Gastrocnemius medialis (tissue), 4 donors: ENCODE measurements at places on chromosomes 2 and 18. TPM values are rescaled to one million over a fixed set of nuclear protein-coding genes. Genes with fewer than 3 reads are reported as not detected.

Gene DLX2
- not detected for total RNA-seq

DNA sequence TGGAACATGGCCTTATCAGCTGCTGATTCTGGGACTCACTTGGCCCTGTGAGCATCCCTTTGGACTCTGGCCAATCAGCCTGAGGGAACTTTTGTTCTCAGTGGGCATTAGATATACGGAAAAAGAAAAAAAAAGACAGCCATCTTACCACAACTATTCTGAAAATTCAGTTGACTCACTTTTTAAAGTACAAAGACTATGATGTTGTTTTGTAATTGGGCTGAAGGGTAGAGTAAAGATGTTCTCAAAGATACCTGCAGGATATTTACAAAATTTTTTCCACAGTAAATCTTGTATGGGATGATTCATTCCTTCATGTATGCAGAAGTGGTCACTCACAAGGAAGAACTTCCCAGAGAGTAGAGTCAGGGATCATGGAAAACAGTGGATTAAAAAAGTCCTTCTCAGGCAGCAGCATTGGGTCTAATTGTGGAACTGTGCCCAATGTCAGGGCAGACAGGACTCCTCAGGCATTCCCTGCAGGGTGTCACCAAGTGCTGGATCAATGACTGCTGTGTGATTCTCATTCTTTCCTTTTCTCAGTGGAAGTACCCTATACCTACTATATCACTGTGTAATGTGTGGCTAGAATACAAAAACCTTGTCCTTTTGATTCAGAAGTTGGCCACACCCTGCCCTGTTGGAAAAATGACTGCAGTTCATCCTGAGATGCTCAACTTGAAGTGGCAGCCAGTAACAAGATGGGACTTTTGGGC, 35.4 kb downstream of the SULT1C4 start:
- H3K36me3 ChIP-seq, result no peaks in the 10 kb centered on the region
- no peak overlapping the region for H3K27ac ChIP-seq
- H3K4me3 ChIP-seq, result no peak overlapping the region
- H3K27me3 ChIP-seq, result no peaks in the 10 kb centered on the region
- no peaks in the 10 kb centered on the region for H3K4me1 ChIP-seq
- DNase-seq, result no peak

- H3K36me3 ChIP-seq, result no peaks in the 10 kb centered on the region
- no peaks in the 10 kb centered on the region for H3K27me3 ChIP-seq
- H3K4me3 ChIP-seq, result peak overlapping the region; percentile 98
- peak overlapping the region; percentile 93 for H3K27ac ChIP-seq
- DNase-seq, result no peak
- peaks cover 13% of the 10 kb centered on the region for H3K4me1 ChIP-seq
Measured at GRCh38 chr2:120014226-120014980, 1.5 kb downstream of the EPB41L5 start.

- no peak for DNase-seq
- no peaks in the 10 kb centered on the region for H3K27me3 ChIP-seq
- H3K36me3 ChIP-seq, result no peaks in the 10 kb centered on the region
Measured at GRCh38 chr18:3538954-3539617, 89.1 kb downstream of the TGIF1 start.

DNA sequence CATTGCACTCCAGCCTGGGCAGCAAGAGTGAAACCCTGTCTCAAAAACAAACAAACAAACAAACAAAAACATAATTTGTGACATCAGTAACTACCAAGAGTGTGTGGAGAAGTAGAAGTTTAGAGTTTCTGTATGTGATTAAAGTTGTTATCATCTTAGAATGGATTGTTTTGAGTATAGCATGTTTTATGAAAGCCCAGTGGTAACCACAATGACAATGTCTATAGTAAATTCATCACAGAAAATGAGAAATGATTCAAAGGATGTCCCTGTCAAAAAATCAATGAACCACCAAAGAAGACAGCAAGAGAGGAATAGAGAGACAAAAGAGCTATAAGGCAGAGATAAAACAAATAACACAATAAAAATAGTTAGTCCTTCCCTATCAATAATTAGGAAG, 1299.2 kb downstream of the CNTNAP5 start:
- no peaks in the 10 kb centered on the region for H3K36me3 ChIP-seq
- no peak overlapping the region for H3K27ac ChIP-seq
- no peak overlapping the region for H3K4me3 ChIP-seq
- no peaks in the 10 kb centered on the region for H3K4me1 ChIP-seq

- DNase-seq, result no peak
- no peak overlapping the region for H3K4me3 ChIP-seq
- no peaks in the 10 kb centered on the region for H3K4me1 ChIP-seq
- no peak overlapping the region for H3K27ac ChIP-seq
- no peaks in the 10 kb centered on the region for H3K27me3 ChIP-seq
Measured at GRCh38 chr2:136215449-136215848, 97.5 kb upstream of the CXCR4 start.

- no peaks in the 10 kb centered on the region for H3K4me1 ChIP-seq
- peaks cover 2% of the 10 kb centered on the region for H3K27me3 ChIP-seq
- H3K4me3 ChIP-seq, result no peak overlapping the region
- no peak for DNase-seq
- no peak overlapping the region for H3K27ac ChIP-seq
Measured at GRCh38 chr2:238939521-238940403, 91.9 kb downstream of the TWIST2 start.

Gene COL5A2
- 9.8 TPM for total RNA-seq

GRCh38 chr2:174487820-174488162, 962 bp upstream of the GPR155 start:
- H3K4me1 ChIP-seq, result peaks cover 14% of the 10 kb centered on the region
- no peaks in the 10 kb centered on the region for H3K36me3 ChIP-seq

Gene GLS
- total RNA-seq, result 26.4 TPM
